Thoracic aorta (tissue), 2 donors: ENCODE measurements at places on chromosomes 4 and X.

DNA sequence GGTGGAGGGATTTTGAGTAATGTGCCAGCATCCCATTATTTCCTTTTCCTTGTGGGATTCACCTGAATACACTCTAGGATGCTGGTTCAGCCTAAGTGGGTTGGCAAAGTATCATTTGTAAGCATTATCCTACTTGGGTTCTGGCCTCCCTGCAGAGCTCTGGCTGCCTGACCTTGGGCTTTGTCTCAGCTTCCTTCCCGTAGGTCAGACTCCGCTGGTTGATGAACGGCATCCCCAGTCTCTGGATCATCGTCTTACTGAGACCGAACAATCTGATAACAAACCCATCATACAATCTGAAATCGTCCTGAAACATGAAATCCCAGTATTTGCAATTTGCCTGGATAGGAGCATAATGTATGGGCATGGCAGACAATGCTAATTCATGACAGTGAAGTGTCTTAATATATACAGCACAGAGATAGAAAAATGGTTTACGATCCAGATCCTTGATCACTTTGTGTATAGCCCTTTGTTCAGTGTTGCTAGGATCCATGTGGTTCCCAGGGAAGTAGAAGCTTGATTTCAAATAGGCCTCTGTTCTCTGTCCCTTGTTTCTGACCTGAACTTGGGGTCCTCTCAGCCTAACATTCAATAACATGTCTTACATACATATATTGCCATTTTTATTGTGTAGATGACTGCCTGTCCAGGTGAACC lies 5.5 kb downstream of the MID2 start:
- H3K4me1 ChIP-seq, result no peaks in the 10 kb centered on the region
- no peaks in the 10 kb centered on the region for H3K27me3 ChIP-seq
- no peaks in the 10 kb centered on the region for H3K36me3 ChIP-seq
- no peak for DNase-seq
- no peak overlapping the region for H3K27ac ChIP-seq

DNA sequence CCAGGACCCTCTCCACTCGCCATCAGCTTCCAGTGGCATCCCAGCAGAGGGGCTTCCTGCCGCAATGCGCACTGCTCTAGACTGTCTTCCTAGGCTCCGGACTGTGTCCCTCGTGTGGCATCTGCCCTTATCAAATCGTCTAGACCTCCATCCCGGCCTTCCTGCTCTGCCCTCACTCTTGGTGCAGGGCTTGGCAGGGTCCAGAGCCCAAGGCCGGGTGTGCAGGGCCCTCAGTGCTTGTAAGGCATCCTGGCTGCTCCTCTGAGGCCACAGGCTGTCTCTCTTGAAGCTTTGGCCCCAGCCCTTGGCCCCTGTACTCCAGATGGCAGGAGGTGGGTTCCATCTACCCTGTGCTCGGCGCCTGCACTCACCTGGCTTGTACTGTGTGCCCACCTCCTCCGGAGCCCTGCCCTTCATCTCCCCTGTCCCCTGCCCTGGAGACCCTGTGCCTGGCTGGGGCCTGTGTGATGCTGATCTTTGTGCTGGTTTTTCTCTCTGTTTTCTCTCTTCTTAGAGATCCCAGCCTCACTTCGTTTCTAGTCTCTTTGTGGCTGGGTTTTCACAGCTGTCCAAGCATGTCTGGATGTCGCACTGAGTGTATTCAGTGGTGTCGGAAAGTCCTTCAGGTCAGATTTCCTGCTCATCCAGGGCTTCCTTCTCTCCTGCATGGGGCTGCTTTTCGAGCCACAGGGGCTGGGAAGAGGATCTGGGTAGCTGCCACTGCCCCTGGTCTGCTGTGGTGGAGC lies 3.7 kb upstream of the TREX2 start:
- H3K27ac ChIP-seq, result no peak overlapping the region
- H3K4me1 ChIP-seq, result no peaks in the 10 kb centered on the region
- no peak overlapping the region for H3K4me3 ChIP-seq
- no peaks in the 10 kb centered on the region for H3K36me3 ChIP-seq

DNA sequence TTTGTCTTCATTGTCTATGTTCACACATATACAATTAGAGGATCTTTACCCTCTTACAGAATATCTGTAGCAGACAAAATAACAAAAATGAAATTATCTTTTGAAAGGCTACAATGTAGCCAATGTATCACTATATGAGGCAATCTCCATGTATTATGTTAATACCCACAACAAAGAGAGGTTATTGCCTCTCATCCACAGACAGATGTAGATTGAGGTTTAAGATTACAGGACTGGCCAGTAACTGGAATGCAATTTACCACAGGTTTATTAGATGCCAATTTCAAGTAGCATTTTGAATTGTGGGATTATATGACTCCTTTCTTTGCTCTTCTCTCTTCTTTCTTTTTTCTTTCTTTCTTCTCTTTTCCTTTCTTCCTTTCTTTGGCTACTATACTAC lies 242.6 kb downstream of the ANKRD50 start:
- H3K4me1 ChIP-seq, result no peaks in the 10 kb centered on the region
- H3K36me3 ChIP-seq, result no peaks in the 10 kb centered on the region
- no peak overlapping the region for H3K4me3 ChIP-seq
- DNase-seq, result no peak
- no peak overlapping the region for H3K27ac ChIP-seq

- H3K4me3 ChIP-seq, result no peak overlapping the region
- peaks cover 4% of the 10 kb centered on the region for H3K4me1 ChIP-seq
- no peak overlapping the region for H3K27ac ChIP-seq
- H3K27me3 ChIP-seq, result no peaks in the 10 kb centered on the region
These were observed 34.8 kb downstream of the UBE2K start for GRCh38 chr4:39732728-39733127.

- no peak overlapping the region for H3K27ac ChIP-seq
- no peak overlapping the region for H3K4me3 ChIP-seq
- no peak for DNase-seq
These were observed 103.0 kb downstream of the ADRA2C start for GRCh38 chr4:3869174-3869572.

- peaks cover 49% of the 10 kb centered on the region for H3K4me1 ChIP-seq
- DNase-seq, result no peak
- no peak overlapping the region for H3K4me3 ChIP-seq
- peak overlapping the region; percentile 10 for H3K27ac ChIP-seq
- no peaks in the 10 kb centered on the region for H3K27me3 ChIP-seq
- no peaks in the 10 kb centered on the region for H3K36me3 ChIP-seq
These were observed 25.0 kb downstream of the MFAP3L start for GRCh38 chr4:170001011-170001744.

GRCh38 chr4:124132161-124132560 lies 580.4 kb downstream of the ANKRD50 start:
- H3K4me3 ChIP-seq, result no peak overlapping the region
- H3K27me3 ChIP-seq, result no peaks in the 10 kb centered on the region
- H3K4me1 ChIP-seq, result peaks cover 8% of the 10 kb centered on the region
- no peak for DNase-seq

GRCh38 chrX:133781174-133781573 lies 204.2 kb downstream of the GPC3 start:
- H3K4me1 ChIP-seq, result no peaks in the 10 kb centered on the region
- no peaks in the 10 kb centered on the region for H3K27me3 ChIP-seq
- H3K4me3 ChIP-seq, result no peak overlapping the region
- no peak for DNase-seq

GRCh38 chr4:173498023-173498422 lies 32.0 kb downstream of the HAND2 start:
- no peak overlapping the region for H3K27ac ChIP-seq
- no peak overlapping the region for H3K4me3 ChIP-seq
- no peaks in the 10 kb centered on the region for H3K4me1 ChIP-seq
- DNase-seq, result no peak
- H3K36me3 ChIP-seq, result no peaks in the 10 kb centered on the region

- no peak overlapping the region for H3K4me3 ChIP-seq
- H3K4me1 ChIP-seq, result no peaks in the 10 kb centered on the region
- no peak overlapping the region for H3K27ac ChIP-seq
- H3K27me3 ChIP-seq, result no peaks in the 10 kb centered on the region
These were observed 8.7 kb downstream of the SMAD1 start for GRCh38 chr4:145490361-145490760.

GRCh38 chrX:22033818-22034217 lies 1.7 kb downstream of the PHEX start:
- DNase-seq, result no peak
- no peak overlapping the region for H3K27ac ChIP-seq
- no peaks in the 10 kb centered on the region for H3K36me3 ChIP-seq
- H3K4me3 ChIP-seq, result no peak overlapping the region
- no peaks in the 10 kb centered on the region for H3K4me1 ChIP-seq

DNA sequence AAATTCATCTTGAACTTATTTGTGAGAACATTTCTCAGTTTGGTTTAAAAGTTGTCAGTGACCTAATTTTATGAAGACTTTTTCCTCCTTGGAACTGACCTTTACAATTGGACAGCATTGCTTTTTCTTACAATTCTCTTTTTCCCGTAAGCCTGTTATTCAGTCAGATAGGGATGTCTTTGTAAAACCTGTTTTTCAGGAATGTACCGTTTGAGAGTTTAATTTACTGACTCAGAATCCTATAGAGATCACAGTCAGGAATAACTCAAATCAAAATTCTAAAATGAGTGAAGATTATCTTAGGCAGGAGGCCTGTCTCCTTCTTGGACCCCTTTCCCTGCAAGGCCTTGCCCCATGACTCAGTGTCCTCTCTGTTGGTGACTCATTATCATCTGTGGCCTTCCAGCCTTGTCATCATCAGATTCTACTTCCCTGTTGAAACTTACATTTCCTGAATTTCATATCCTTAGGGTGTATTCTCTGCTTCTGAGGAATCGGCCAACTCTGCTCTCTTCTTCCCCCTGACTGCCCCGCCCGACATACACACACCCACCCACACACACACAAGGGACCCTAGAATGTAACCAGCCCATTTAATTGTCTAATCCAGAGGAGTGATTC lies 99.8 kb downstream of the ARHGAP10 start:
- no peaks in the 10 kb centered on the region for H3K36me3 ChIP-seq
- H3K4me1 ChIP-seq, result peaks cover 96% of the 10 kb centered on the region
- DNase-seq, result peak; percentile 31
- H3K4me3 ChIP-seq, result no peak overlapping the region
- peak overlapping the region; percentile 90 for H3K27ac ChIP-seq
- no peaks in the 10 kb centered on the region for H3K27me3 ChIP-seq

GRCh38 chrX:109848461-109849050 lies 115.5 kb upstream of the ACSL4 start:
- no peak for DNase-seq
- H3K27ac ChIP-seq, result peak overlapping the region; percentile 21
- H3K4me3 ChIP-seq, result no peak overlapping the region

GRCh38 chr4:1608821-1609500 lies 75.2 kb downstream of the FAM53A start:
- H3K4me1 ChIP-seq, result no peaks in the 10 kb centered on the region
- H3K4me3 ChIP-seq, result no peak overlapping the region
- no peaks in the 10 kb centered on the region for H3K36me3 ChIP-seq
- DNase-seq, result no peak

GRCh38 chr4:1770245-1770644 lies 22.8 kb upstream of the FGFR3 start:
- H3K4me1 ChIP-seq, result no peaks in the 10 kb centered on the region
- no peak for DNase-seq
- H3K27ac ChIP-seq, result no peak overlapping the region
- H3K36me3 ChIP-seq, result no peaks in the 10 kb centered on the region

- H3K36me3 ChIP-seq, result no peaks in the 10 kb centered on the region
- no peak for DNase-seq
- peaks cover 5% of the 10 kb centered on the region for H3K4me1 ChIP-seq
- no peak overlapping the region for H3K27ac ChIP-seq
- H3K27me3 ChIP-seq, result no peaks in the 10 kb centered on the region
These were observed 2.8 kb downstream of the VEGFC start for GRCh38 chr4:176789955-176790354.

DNA sequence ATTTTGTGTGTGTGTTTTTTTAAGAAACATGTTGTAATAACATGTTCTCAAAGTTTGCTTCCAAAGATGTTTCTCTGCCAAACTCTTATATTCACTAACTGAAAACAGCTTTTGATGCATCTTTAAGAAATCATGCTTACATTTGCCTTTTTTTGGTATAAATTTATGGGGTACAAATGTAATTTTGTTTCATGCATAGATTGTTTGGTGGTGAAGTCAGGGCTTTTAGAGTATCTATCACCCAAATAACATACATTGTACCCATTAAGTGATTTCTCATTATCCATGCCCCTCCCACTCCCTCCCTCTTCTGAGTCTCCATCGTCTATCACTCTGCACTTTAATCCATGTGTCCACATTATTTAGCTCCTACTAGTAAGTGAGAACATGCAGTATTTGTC lies 30.8 kb downstream of the SPINK2 start:
- H3K27ac ChIP-seq, result no peak overlapping the region
- no peak overlapping the region for H3K4me3 ChIP-seq
- H3K4me1 ChIP-seq, result no peaks in the 10 kb centered on the region
- H3K36me3 ChIP-seq, result no peaks in the 10 kb centered on the region
- DNase-seq, result no peak
- H3K27me3 ChIP-seq, result no peaks in the 10 kb centered on the region

GRCh38 chr4:88964450-88964849 lies 92.5 kb downstream of the FAM13A start:
- H3K36me3 ChIP-seq, result no peaks in the 10 kb centered on the region
- no peak overlapping the region for H3K4me3 ChIP-seq
- H3K27me3 ChIP-seq, result no peaks in the 10 kb centered on the region
- no peak overlapping the region for H3K27ac ChIP-seq

DNA sequence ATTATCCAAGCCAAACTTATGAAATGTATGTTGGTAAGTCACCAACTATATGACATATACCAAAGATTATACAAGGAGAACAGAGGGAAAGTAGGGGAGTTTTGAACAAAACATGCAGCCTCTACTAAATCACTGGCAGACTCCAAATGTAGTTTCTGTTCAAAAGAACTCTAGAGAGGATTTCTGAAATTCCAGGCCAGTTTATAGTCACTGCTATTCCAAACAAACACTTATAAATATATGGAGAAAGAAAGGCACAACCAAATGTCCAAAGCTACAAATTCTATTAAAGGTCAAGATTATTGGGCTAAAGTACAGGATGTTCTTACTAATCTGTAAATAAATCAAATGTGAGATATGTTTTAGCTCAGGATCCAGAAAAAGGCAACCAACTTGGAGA lies 2.7 kb upstream of the LRCH2 start:
- no peaks in the 10 kb centered on the region for H3K27me3 ChIP-seq
- H3K27ac ChIP-seq, result no peak overlapping the region
- H3K4me1 ChIP-seq, result no peaks in the 10 kb centered on the region
- no peak overlapping the region for H3K4me3 ChIP-seq

DNA sequence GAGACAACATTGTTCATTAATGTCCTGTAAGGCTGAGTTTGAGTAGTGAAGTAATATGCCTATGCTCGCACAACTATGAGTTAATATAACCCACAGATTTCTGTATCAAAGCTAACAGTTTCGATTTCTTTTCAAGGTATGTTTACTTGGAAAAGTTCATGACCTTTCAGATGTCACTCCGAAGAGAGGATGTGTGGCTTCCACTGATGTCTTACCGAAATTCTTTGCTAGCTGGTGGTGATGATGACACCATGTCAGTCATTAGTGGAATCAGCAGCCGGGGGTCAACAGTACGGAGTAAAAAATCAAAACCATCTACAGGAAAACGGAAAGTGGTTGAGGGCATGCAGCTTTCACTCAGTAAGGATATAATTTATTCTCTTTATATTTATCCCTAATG lies 124.9 kb downstream of the STAG2 start:
- no peak overlapping the region for H3K4me3 ChIP-seq
- DNase-seq, result no peak
- H3K36me3 ChIP-seq, result peaks cover 8% of the 10 kb centered on the region
- no peak overlapping the region for H3K27ac ChIP-seq
